D341Med (cell line): ENCODE measurements at places on chromosomes 2 and 18.

GRCh38 chr2:181667234-181667633 lies 10.3 kb upstream of the CERKL start:
- DNase-seq, result no peak

GRCh38 chr2:223921204-223921603 lies 23.9 kb downstream of the WDFY1 start:
- no peak for DNase-seq

DNA sequence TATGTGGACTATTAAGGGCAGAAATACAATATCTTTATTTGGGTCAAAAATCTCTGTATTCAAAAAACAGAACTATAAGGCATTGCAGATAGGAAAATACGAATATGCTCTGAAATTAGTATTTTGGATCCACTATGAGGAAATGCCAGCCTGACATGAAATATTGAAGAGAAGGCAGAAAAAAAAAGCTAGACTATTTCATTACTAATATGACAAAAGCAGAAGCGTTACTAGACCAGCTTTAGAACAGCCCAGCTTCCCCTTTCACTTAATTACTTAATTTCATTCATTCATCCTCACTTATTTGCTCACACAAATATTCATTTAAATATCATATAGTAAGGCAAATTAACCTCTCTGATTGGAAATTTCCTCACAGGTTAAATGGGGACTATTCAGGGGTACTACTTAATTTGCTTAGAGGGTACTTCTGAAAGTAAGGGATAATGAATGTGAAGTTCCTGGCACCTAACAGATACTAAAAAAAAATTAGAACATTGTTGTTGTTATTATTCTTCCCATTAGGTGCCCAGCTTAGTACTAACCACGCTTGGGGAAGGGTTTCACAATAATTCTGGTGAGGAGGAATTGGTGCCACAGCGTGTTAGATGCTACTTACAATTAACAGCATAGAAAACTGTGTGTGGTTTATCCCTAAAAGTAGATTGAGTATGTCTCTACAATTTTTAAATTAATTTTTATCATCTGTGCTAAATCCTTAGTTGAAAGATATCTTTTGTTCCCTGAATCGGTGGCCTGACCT lies 71.1 kb upstream of the CTLA4 start:
- DNase-seq, result no peak

DNA sequence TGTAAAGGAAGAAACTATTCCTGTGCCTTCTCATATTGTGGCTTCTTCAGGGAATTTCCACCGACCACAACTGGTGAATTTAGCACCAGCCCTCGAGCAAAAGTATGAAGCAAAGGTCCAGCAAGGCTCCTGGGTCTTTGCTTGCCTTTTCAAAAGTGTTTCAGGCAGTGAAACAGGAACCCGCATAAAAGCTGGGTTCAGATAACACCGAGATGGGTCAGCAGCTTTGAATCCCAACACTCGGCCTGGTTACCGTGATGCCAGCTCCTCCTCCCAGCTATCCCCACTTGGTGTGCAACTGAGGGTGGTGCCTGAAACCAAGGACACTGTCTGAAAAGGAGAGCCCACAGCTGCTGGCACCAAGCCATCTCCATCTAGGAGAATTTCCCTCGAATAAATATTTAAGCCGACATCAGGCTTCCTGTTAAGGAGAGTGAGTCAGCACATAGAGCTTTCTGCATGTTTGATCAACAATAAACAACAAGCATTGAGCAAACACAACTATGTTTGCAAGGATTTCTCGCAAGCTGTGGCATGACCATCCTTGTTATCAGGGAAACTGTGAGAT lies 69.5 kb downstream of the ANTXR1 start:
- DNase-seq, result no peak

- DNase-seq, result peak; percentile 60
These were observed 342 bp downstream of the CYB5A start for GRCh38 chr18:74291472-74291770.

GRCh38 chr18:49178321-49178720 lies 227.6 kb upstream of the SMAD7 start:
- no peak for DNase-seq

DNA sequence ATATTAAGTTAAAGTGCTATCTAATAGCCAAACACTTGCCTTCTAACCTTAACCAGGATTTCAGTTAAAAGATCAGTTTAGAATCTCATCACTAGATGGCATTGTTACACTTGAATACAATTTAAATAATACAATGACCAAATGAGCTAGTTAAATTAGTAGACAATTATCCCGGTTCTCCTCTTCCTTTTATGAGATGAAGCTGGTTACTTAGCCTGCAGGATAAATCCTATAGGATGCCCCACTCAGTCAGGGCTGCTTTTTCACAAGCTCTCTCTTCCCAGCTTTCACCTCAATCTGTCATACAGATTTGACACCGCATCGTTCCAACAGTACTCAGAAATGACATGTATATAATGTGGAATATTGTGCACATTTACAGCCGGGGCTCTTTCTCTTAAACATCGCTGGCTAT lies 678.8 kb downstream of the KCNJ3 start:
- DNase-seq, result peak; percentile 8

DNA sequence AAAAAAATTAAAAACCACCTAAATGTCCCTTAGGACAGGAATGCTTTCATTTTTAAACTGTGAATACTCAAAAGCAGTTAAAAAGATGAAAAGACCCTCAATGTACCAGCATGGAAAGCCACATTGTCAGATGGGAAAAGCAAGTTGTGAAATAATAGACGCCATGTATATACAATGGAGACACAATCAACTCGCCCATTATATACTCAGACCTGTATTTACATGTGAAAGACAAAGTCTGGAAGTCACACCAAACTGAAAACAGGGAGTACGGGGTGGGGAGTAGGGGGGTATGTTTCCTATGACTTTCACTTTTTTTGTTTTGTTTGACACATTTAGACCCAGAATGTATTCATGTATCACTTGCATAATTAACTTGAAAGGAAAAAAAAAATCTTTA lies 75.6 kb downstream of the CELF4 start:
- no peak for DNase-seq

DNA sequence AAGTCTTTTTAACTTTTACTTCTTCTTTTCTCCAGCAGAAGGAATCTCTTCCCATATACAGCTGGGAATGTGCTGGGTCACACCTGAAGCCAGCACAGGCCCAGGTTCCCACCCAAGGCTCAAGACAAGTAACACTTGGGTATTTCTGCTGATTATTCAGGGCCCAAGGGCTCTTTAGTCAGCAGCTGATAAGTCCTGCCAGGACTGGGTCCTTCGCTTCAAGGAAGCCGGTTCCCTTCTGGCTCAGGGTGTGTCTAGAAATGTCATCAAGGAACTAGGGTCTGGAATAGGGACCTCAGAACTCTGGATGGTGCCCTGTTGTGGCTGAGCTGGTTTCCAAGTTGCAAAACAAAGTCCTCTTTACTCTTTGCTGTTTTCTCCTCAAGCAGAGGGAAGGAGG lies 27.0 kb upstream of the SERPINB2 start:
- no peak for DNase-seq

GRCh38 chr2:239236808-239237205 lies 164.0 kb downstream of the HDAC4 start:
- no peak for DNase-seq

DNA sequence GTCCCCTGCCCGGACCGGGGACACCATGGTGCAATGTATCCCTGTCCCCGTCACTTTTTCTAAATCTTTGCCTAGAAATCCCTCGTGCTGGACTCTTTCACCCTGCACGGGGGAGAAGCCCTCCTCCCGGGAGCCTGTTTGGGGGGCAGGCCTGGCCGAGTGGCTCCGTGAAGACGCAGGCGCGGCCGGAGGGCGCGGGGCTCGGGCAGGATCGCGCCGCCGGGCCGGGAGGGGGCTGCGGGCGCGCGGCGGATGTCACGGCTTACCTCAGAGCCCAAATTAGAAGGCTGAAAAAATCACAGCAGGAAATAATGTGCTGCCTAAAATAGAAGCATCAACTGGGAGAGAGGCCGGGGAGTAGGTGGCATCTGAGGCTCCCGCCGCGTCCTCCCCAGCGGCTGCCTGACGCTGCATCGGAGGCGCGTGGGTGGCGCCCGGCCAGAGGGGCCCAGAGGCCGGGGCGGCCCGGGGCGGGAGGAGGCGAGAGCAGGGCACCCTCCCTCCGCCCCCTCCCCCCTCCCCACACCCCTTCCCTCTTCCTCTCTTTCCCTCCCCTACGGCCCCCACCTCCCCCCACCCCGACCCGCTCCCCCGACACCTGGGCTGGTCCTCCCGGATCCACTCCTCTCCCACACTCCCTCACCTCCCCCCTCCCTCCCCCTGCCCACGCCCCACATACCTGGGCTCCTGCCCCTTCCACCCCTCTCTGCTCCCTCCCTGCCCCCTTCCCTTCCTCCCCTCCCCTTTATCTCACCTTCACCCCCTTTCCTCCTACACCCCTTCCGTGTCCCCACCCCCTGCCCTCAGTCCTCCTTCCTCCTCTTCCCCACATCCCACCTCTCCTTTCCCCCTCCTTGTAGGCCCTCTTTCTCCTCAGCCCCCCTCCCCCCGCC lies 51.9 kb downstream of the SLC4A1AP start:
- DNase-seq, result no peak

GRCh38 chr2:238906254-238906935 lies 58.5 kb downstream of the TWIST2 start:
- no peak for DNase-seq

DNA sequence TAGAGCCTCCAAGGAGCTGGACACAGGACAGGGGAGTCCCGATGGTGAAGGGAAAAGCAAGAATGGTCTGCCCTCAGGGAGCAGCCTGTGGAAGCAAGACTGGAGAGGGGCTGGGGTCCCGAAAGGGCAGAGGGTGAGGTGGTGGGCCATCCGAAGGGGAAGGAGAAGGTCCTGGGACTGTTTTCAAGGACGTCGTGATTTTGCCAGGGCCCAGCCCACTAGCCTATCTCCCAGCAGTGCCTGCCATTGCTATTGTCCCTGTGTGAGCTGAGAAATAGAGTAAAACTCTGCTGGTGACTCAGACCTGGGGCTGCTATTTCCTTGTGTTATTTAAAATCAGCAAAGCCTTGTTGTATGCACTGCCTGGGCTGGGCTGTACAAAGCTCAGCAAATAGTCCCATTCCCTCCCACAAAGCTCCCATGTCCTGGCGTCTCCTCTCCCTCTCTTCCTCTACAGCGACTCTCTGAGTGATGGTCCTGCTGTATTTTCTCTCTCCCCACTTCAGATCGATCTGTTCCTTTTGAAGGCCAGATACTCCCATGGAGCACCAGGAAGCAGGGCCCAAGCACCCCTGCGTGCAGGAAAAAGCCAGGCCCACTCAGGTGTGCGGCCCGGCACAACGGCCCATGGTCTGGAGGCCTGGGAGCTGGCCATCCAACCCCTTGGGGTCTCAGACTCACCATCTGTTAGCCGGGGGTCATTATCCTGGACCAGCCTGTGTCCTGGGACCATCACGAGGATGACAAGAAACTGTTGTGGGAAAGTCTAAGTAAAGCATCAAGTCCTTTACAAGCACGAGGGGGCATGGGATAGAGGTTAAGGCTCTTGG lies 65.0 kb upstream of the OTOF start:
- DNase-seq, result no peak

- no peak for DNase-seq
These were observed 2.9 kb downstream of the HK2 start for GRCh38 chr2:74836675-74837401.

- no peak for DNase-seq
These were observed 168.7 kb upstream of the SIX3 start for GRCh38 chr2:44772669-44773378.

GRCh38 chr18:33269223-33269622 lies 171.3 kb downstream of the CCDC178 start:
- DNase-seq, result no peak

- no peak for DNase-seq
These were observed 41.0 kb upstream of the ACTR3 start for GRCh38 chr2:113848758-113849415.

DNA sequence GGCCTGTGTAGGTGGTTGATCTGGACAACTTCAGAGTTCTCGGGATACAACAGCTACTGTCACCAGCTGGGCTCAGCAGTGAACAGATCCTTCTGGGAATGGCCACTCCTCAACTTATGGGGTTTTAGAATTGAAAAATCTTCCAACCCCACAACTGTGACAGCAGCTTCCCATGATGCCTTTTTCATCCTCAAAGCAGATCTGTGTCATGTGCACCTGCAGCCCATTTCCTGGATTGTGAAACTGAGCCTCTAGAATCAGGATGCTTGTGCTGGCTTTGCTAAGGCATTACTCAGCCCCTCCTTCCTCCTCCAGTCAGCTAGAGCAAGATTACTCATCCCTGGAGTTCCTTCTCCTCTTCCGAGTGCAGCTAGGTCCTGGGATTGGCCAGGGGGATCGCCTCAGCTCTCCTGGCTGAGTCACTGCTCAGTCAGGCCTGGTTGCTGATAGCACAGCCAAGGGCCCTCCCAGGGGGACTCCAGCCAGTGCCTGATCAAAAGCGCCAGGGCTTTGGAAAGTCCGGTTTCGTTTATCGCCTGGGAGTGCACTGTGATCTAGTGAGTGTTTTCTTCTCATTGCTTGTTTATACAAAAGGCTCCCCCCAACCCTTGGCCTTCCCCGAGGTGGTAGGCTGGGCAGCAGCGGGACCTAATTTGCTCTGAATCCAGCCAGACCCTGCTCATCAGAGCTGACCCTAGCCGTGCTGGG lies 2.4 kb upstream of the LPIN1 start:
- peak; percentile 87 for DNase-seq

DNA sequence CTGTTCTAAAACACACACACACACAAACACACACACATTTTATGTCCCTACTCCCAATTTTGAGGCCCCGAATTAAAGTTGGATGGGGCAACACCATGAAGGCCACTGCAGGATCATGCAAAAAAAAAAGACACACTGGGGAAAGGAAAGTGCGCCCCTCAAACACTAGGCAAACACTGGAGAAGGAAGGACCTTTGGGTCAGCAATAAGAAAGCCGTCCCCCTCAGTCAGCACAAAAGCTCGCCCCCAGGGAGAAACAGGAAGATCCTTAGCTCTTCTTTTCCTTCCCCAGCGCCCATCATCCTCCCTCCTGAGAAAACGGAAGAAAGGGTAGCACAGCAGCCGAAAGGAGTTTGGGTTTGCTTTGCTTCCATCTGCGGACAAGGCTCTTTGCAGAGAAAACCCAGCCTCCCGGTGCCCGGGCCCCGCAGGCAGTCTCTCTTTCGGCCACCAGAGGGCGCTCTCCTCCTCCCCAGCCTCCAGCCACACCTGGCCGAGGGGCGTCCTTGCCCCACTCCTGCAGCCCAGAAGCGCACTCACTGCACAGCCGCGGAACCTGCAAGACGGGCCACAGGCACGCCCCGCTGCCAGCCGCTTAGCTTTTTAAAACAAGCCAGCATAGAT lies 248.5 kb downstream of the CDH20 start:
- peak; percentile 97 for DNase-seq

GRCh38 chr2:8304821-8305766 lies 376.8 kb upstream of the ID2 start:
- DNase-seq, result no peak
